T-helper 17 cell (primary cell): ENCODE measurements at places on chromosomes 1 and 21.

DNA sequence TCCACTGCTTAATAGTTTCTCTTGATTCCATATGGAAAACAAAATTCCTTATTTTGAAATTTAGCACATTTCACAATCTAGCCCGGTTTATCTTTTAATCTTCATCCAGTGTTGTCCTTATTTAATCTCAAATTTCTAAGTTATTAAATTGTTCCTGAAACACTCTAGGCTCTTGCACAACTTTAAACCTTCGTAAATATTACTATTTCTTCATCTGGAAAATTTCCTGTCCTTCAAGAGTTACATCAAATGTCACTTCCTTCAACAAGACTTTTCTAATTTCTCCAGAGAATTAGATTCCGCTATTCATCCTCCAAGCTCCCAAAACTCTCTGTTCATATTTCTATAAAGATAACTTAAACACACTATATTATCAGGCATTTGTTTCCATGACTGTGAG lies 6.5 kb downstream of the FMO5 start:
- no peak for DNase-seq

- DNase-seq, result no peak
Measured at GRCh38 chr21:17352996-17353655, 159.7 kb upstream of the CXADR start.

GRCh38 chr1:4005431-4005830 lies 105.4 kb upstream of the C1orf174 start:
- no peak for DNase-seq

DNA sequence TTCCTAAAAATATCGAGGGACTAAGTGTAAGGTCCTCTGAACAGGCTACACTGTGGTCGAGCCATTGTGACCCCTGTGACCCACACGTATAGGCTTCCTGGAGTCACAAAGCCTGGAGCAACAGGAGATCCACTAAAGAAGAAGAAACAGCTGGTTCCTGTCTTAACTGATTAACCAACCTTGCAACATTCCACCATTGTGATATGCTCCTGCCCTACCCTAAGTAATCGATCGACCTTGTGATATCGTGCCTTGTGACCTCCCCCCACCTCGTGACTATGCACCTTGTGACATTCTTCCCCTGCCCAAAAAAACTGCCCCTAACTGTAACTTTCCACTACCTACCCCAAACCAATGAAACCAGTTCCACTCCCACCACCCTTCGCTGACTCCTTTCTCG lies 304.6 kb upstream of the FAM78B start:
- DNase-seq, result no peak

DNA sequence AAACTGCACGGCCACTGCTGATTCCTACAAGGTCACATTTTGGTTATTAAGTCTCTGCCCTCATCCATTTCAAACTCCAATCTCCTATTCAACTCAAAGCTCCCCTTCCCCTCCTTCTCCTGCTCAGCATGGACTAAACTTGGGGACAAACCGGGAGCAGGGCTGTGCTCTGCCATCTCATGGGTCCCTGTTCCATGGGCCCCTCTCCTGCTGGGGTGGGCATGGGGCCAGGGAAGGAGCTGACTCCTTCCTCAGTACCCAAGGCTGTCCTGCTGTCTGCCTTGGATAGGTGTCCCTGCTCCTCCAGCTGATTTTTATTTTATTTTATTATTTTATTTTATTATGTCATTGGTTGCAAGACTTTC lies 27.1 kb downstream of the TNNT2 start:
- no peak for DNase-seq

DNA sequence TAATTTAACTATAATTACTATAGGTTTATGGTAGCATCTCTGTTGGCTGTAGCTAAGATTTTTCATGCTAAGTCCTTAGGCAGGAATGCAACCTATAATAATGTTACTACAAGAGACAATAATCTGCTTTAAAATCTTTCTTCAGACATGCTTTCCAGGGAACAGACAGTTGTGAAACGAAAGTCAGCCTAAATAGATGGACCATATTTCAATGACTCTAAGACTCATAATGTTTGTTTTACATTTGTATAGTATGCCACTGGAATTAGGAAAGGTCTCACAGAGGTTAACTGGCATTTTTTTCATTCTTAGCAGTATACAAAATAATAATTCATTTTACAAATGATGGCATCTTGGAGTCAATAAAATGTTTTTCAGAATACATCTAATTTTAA lies 8.1 kb downstream of the RERE start:
- DNase-seq, result no peak

GRCh38 chr21:35953597-35953996 lies 106.7 kb downstream of the SETD4 start:
- no peak for DNase-seq

- no peak for DNase-seq
Measured at GRCh38 chr1:179231923-179232322, 2.4 kb upstream of the ABL2 start.

- DNase-seq, result no peak
Measured at GRCh38 chr1:107727866-107728265, 237.1 kb downstream of the VAV3 start.

GRCh38 chr1:67429011-67429527 lies 1.1 kb downstream of the SERBP1 start:
- no peak for DNase-seq

DNA sequence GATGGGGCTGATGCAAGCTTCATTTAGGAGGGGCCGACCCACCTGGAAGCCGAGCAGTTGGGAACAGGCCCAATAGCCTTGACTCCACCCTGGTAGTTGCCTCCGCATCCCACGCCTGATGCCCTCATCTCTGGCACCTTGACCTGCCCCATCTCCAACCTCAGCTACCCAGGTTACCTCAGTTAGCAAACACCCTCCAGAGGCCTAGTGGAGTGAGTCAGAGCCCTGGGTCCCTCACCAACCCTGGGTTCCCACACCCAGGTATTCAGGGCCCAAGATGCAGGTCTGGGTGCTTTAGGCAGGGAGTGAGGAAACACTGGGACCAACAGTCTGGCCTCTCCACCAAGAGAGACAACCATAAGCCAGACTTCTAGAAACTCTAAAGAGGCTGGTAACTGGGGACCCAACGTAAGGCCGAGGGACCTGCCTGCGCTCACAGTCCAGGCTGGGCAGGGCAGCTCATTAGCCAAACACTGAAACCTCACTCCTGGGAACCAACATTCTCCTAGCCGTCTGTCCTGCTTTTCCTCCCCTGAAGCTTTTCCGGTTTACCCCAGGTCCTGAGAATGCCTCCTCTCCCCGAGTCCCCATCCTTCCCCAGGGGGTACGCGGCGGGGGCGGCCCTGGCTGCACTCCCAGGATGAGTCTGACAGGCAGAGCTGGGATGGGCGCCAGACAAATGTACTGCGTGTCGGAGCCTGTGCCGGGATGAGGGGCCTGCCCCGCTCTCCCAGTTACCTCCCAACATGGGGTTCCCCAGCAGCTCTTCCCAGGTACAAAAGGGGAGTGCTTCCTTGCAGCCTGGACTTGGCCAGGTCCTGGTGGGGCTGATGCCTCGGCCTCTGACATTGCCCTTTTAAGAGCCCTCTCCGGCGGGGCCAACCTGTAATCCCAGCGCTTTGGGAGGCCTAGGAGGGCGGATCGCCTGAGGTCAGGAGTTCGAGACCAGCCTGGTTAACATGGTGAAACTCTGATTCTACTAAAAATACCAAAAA lies 8.9 kb upstream of the CELSR2 start:
- no peak for DNase-seq

- no peak for DNase-seq
Measured at GRCh38 chr1:55833529-55834091, 618.4 kb upstream of the USP24 start.

- no peak for DNase-seq
Measured at GRCh38 chr1:22257290-22258275, 114.7 kb upstream of the WNT4 start.

GRCh38 chr1:84253891-84254290 lies 47.6 kb upstream of the SAMD13 start:
- DNase-seq, result no peak

GRCh38 chr1:164801246-164801731 lies 242.3 kb downstream of the PBX1 start:
- DNase-seq, result no peak

GRCh38 chr1:66546047-66546810 lies 12.3 kb downstream of the SGIP1 start:
- DNase-seq, result no peak

DNA sequence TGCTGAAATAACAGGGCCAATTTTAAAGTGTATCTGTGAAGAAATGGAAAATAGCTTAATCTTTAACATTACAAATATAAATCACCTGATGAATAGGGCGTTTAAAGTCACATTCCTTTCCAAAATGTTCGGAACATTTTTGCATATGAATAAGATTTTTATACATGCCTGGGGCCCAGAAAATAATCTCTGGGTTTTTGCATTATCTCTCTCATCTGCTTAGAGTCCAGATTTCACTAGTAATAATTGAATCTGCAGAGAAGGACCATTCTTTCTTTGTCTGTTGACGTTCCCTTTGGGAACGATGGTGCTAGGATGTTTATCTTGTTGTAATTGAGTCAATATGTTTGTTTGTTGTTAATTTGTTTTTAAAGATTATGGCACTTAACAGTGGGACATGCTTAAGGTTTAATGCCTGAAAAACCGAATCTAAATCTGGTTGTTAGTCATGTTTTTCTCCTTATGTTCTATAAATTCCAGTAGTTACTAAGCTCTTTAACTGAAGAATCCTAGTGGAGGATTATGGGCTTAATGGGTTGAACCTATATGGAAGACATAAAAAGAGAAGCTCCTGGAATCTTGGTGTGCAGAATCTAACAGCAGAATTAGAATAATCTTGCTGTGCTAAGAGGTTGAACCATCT lies 140.6 kb downstream of the VPS13D start:
- DNase-seq, result no peak

GRCh38 chr1:245418077-245418476 lies 263.3 kb downstream of the KIF26B start:
- no peak for DNase-seq

- DNase-seq, result no peak
Measured at GRCh38 chr1:24996983-24997893, 67.2 kb upstream of the RUNX3 start.

GRCh38 chr1:60848583-60849188 lies 233.7 kb upstream of the NFIA start:
- no peak for DNase-seq

DNA sequence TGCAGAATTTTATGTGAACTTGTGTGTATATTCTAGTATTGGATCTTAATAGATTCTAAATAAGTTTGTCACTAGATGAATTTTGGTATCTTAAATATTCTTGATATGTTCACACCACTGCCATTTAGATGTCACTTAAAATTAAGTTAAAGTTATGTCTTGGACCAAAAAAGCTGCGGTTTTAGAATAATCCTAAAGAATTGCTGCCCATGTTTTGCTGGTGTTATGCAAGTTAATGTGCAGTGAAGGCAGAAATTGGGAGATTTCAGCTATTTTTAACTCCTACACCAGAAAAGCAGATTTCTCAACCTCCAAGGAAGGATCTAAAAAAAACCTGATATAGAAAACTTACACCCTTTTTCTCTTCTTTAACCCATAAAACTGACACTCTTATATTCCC lies 757 bp downstream of the ACADM start:
- no peak for DNase-seq

DNA sequence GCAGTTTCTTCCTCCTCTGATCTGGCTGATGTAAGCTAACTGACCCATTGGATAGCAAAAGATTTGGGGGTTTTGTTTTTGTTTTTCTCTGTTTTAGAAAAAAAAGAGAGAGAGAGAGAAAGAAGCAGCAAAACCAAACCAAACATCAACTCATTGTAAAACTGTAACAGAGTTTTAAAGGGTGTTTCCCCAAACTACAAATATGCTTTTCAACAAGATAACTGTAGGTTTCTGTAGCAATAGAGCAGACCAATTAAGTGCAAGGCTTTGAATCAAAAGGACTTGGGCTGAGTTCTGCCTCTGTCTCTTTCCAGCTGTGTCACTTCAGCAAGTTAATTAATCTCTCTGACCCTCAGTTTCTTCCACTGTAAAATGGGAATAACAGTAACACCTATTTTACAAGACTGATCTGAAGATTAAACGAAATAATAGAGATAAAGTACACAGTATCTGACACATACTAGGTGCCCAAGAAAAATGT lies 44.5 kb downstream of the RRAGC start:
- DNase-seq, result no peak

GRCh38 chr1:168344517-168344916 lies 63.8 kb downstream of the TBX19 start:
- no peak for DNase-seq

DNA sequence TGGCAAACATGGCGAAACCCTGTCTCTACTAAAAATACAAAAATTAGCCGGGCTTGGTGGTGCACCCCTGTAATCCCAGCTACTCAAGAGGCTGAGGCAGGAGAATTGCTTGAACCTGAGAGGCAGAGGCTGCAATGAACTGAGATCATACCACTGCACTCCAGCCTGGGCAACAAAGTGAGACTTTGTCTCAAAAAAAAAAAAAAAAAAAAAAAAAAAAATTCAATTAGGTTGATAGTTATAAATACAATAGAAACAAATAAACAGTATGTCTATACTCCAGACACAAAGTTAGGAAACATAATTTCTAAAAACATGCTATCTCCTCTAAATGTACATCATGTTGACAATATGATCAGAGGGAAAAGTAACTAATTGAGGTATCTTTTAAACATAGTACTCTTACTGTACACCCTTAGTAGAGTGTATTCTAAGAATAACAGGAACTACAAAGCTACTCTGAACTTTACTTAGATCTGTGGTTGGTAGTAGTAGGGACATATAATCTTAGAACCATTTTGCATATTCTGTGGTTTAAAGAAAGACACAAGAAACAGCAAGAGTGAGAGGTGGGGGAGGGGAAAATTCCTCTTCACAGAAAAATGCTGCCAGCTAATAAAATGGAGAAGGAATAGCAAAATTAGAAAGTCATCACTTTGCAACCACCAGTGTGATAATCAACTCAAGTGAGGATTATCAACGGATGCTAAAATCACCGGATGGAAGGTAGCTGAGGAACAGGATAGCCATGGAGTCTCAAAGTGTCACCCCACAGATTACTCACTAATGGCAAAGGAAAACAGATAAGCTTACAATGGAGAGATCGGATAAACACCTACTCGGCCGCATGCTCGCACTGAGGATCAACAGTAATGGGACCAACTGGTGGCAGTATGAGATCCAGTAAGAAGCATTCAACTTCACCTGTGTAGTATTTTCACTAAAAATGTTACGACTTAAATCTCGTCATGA lies 35.0 kb downstream of the MTOR start:
- DNase-seq, result no peak

GRCh38 chr1:9807541-9807940 lies 16.2 kb downstream of the CLSTN1 start:
- no peak for DNase-seq

DNA sequence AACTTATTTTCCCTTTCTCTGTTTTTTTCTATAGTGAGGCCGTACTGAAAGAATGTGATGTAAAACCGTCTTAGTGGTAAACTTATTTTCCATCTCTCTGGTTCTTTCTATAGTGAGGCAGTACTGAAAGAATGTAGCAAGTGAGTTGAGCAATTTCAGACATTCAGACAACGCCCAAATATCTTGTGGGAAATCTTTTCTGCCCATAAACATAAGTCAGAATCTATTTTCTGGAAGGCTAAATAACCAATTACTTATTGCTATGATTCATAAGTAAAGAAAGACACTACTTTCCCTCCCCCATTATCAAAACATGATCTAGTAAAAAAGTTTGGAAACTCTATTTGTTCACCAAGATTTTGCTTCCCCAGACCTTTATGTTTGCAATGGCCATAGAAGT lies 18.8 kb upstream of the SCCPDH start:
- no peak for DNase-seq
